GM18507 (cell line): ENCODE measurements at places on chromosomes 13 and 19.

GRCh38 chr13:50340551-50341287, 325.5 kb downstream of the KCNRG start:
- no peak for DNase-seq

DNA sequence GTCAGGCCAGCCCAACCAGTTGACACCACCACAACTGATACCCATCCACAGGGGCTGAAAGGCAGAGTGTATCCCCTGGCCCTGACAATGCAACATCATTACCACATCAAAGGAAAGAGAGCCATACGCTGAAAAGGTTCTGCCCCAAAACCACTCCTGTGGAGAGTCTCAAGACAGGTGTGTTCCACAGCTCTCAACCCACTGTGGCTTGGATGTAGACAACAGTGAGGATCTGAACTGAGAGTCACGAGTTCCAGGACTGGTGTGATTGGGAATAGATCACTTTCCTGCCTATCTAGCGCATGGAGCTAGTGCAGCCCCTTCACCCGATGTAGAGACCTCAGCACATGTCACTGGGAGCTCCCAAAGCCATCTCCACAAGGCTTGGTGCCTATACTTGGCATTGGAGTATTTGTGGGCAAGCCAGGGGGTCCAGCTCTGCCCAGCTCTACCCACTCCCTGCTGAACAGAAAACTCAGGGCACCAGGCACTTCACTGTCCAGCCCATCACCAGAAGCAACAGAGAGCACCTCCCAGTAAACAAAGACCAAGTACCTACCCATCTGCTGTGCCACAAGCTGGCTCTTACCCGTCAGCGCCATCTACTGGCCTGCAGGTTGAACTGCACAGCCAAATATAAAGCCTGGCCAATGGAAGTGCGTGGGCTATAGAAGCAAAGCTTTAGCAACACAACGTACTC, 579.5 kb downstream of the UQCRFS1 start:
- DNase-seq: no peak

- no peak for DNase-seq
Observed at GRCh38 chr19:29708554-29709439, 6.3 kb downstream of the C19orf12 start.

DNA sequence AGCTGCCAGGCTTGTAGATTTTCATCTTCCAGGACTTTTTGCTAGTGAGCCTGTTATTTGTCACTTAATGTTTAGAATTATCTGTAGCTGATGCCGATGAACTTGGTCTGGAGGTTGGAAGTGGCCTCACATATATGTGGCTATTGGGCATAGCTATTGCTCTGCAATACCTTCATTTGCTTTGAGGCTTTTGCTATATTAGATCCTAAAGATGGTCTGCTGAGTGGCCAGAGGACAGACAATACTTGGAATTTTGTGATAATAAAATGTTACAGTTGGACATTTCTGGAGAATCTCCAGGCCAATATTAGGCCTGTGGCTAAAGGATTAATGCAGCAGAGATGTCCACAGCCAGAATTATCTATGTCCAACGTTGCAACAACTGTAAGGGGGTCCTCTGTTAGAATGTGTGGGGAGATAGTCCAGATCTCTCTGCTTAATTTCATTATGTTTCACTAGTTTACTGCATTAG, 222.3 kb downstream of the GPC5 start:
- no peak for DNase-seq

- DNase-seq: no peak
Observed at GRCh38 chr13:44543369-44543768, 32.8 kb downstream of the TSC22D1 start.

DNA sequence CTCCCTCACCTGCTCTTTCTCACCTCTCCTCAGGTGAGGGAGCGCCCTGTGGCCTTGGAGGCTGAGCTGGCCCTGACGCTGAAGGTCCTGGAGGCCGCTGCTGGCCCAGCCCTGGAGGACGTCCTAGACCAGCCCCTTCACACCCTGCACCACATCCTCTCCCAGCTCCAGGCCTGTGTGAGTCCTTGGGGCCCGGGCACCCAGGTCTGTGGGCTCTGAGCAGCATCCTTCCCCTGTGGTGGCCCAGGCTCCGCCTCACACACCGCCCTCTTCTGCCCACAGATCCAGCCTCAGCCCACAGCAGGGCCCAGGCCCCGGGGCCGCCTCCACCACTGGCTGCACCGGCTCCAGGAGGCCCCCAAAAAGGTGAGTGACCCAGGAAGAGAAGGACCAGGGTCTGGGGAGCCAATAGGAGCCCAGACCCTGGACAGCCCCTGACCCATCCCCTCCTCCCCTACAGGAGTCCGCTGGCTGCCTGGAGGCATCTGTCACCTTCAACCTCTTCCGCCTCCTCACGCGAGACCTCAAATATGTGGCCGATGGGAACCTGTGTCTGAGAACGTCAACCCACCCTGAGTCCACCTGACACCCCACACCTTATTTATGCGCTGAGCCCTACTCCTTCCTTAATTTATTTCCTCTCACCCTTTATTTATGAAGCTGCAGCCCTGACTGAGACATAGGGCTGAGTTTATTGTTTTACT, 1.9 kb downstream of the IFNL1 start:
- DNase-seq: no peak

DNA sequence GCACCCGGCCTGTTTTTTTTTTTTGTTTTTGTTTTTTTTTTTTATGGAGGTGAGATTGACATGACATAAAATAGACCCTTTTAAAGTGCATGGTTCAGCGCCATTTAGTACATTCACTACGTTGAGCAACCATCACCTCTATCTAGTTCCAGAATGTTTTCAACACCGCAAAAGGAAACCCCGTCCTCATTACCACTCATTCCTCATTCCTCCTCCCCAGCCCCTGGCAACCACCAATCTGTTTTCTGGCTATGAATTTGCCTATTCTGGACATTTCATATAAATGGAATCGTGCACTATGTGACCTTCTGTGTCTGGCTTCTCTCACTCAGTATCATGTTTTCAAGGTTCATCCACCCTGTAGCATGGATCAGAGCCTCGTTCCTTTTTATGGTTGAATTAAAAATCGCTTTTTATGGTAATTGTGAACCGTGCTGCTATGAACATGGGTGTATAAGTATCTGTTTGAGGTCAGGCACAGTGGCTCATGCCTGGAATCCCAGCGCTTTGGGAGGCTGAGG, 9.9 kb upstream of the ADGRE5 start:
- no peak for DNase-seq

GRCh38 chr13:80436571-80437169, 95.7 kb upstream of the SPRY2 start:
- DNase-seq: no peak

DNA sequence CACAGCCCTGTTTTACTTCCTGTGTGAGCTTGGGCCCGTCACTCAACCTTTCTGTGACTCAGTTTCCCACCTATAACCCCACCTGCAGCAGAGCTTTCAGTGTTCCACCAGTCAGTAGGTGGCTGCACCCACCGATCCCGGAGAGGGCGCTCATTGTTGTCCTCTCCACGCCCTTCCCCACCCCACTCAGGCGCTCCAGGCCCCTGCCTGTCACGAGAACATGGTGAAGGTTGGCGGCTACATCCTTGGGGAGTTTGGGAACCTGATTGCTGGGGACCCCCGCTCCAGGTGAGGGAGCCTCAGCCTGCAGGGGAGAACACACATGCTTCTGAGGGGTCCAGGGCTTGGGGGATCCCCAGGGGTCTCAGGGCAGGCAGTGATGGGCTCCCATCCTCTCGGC, 12.3 kb downstream of the FUZ start:
- no peak for DNase-seq

DNA sequence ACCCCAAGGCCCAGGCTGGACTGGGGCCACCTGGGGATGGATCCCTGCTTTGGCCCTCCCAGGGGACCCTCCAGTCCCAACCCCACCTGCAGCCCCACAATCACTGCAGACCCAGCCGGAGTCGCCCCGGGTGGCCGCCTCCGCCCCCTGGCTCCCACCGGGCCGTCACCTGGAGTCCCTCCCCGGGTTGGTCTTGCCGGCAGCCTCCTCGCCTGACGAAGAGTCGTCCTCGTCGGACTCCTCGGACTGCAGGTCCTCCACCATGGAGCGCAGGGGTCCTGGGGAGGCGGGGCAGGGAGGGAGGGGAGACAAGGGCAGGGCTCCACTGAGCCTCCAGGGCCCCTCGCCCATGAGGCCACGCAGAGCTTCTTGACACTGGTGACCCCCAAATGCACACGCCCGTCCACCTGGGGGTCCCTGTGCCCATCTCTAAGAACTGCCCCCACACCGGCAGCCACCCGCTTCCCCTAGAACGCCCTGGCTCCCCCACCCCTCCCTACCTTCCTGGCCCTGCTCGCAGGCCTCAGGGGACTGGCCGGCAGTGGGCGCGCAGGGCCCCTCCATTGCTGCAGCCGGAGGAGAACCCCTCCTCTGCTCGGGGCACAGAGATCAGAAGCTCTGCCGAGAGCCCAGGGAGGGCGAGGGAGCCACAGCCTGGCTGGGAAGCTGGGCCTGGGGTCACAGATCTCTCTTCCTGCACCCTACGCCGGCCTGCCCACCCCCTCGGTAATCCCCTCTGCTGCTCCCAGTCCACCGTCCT, 63.4 kb downstream of the MLLT1 start:
- no peak for DNase-seq

GRCh38 chr19:18562086-18562485, 4.4 kb downstream of the KXD1 start:
- no peak for DNase-seq

GRCh38 chr13:55550624-55551023, 1590.1 kb upstream of the PRR20A start:
- DNase-seq: no peak

DNA sequence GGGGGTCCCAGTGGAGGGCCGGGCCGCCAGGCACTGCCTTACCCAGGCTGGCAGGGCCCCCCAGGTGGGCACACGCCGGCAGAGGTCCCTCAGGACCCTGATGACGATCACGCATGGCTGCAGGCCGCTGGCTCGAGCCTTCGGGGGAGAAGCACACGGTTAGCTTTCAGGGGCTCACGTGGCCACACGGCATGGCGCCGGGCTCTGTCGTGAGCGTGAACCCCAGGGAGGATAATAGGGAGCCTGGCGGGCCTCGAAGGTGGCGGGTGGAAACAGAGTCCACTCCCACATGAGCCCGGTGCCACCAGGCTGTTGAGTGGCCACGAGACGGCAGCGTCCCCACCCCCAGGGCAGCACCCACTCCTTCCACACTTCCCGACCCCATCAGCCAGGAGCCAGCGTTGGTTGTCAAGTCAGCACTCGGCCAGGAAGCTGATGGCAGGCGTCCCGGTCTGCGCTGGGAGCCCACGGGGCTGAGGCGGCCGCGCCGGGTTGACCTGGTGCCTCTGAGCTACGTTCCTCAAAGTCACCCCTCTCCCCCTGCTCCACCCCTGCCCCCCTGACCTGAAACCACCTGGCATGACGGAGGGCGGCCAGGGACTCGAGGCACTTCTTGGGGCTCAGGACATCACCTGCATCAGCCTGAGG, 24.7 kb upstream of the MATK start:
- DNase-seq: no peak

GRCh38 chr13:39051157-39051556, 12.9 kb downstream of the NHLRC3 start:
- no peak for DNase-seq

GRCh38 chr19:7506385-7507328, 9.2 kb upstream of the ZNF358 start:
- no peak for DNase-seq

- DNase-seq: no peak
Observed at GRCh38 chr13:76016799-76017400, 380.8 kb downstream of the LMO7 start.

DNA sequence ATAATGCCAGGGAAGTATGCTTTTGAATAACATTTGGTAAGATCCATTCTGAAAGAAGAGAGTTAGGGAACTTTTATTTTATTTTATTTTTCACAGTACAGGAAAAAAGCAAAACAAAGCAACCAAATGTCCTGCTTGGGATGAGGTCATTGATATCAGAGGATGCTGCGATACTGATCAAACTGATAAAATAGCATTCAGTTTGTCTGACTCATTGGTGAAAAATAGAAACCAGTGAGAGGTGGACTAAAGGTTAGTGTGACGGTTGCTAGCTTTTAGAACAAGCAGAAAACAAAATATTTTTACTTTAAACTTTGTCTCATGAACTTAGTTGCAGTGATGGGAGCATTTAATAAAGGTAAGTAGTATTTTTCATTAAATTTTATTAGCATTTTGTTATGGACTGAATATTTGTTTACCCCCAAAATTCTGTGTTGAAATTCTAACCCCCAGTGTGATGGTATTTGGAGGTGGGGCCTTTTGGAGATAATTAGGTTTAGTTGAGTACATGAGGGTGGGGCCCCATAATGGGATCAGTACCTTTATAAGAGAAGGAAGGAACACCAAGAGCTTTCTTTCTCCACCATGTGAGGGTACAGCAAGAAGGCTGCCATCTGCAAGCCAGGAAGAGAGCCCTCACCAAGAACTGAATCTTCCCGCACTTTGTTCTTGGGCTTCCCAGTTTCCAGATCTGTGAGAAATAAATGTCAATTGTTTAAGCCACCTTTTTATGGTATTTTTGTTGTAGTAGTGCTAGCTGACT, 37.3 kb downstream of the ITGBL1 start:
- no peak for DNase-seq

DNA sequence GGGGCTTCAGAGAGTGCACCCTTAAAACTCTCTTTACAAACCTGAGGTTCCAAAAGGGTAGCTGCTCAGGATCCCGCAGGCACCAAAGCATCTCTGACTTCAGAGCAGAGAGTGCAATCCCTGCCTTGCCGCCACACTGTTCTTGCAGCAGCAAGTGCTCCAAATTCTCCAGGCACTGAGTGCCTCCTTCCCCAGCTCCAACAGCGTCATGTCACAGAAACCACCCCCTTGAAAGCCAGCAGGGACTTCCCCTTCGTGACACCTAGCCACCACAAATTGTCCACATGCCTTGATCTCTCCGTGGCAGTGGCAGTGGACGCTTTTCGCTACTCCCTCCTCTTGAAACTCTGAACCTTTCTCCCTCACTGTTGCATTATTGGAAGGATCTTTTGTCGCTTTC, 39.9 kb downstream of the MBNL2 start:
- no peak for DNase-seq

- no peak for DNase-seq
Observed at GRCh38 chr19:42241279-42241678, 1.1 kb downstream of the GSK3A start.

- no peak for DNase-seq
Observed at GRCh38 chr19:10712754-10713153, 5.1 kb upstream of the DNM2 start.

DNA sequence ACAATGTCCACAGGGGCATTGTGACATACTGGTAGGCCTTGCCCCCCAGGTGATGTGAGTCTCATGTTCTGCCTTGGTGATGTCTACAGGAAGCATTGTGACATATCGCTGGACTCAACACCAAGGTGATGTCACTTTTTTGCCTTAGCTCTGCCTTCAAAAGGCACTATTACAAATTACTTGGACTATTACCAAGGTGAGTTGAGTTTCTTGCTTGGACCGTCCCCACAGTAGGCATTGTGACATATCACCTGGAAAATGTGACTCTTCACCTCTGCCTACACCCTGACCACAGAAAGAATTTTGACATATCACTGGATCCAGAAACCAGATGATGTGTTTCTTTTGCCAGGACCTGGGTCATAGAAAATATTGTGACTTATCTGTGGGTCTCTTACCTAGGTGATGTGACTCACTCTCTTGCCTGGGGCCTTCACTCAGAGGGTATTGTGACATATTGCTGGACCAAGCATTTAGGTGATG, 60.6 kb upstream of the ZNF724 start:
- no peak for DNase-seq
